NAMALWA (cell line): ENCODE measurements at places on chromosomes 12 and 14.

DNA sequence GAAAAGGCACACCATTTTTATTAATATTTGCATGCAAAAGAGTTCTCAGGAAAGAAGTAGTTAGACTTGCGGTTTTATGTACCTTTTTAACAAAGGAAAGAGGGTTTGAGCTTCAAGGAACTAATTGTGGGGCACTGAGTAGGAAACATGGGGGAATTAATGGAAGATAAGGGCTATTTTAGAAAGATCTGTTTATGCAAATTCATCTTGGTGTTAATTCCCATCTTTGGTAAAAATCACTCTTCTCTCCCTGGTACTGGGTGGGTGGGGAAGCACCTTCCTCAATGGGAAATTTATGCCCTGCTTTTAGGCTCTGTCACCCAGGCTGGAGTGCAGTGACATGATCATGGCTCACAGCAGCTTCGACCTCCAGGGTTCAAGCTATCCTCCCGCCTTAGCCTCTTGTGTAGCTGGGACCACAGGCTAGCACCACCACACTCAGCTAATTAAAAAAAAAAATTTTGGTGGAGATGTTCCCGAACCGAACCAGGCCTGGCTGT is 30.1 kb upstream of the RESF1 start:
- no peak for DNase-seq

- DNase-seq = peak; percentile 15
Observed at GRCh38 chr12:85423947-85424346, 143.9 kb downstream of the ALX1 start.

- DNase-seq = no peak
Observed at GRCh38 chr12:39443929-39444209, 949 bp upstream of the KIF21A start.

- DNase-seq = peak; percentile 83
Observed at GRCh38 chr14:102949062-102949800, 26.8 kb downstream of the AMN start.

- DNase-seq = peak; percentile 19
Observed at GRCh38 chr12:132886529-132887477, 602 bp downstream of the CHFR start.

DNA sequence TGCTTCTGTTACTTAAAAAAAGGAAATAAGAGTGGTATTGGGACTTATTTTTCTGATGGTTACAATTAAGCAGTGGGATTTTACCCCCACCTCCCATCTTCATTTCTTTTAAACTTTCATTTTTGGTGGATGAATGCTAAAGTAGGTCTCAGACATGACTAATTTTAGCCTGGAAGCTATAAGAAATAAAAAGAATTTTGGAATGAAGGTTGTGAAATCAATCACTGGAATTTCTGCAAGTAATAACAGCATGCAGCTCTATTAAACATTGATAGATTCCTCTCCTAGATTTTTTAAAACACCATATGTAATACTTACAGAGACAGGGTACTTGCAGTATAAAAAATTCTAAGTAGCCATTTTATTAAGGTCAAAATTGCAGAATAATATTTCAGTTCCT is 164.2 kb upstream of the CLEC14A start:
- no peak for DNase-seq

GRCh38 chr14:94016446-94016976 is 9.6 kb upstream of the OTUB2 start:
- no peak for DNase-seq

DNA sequence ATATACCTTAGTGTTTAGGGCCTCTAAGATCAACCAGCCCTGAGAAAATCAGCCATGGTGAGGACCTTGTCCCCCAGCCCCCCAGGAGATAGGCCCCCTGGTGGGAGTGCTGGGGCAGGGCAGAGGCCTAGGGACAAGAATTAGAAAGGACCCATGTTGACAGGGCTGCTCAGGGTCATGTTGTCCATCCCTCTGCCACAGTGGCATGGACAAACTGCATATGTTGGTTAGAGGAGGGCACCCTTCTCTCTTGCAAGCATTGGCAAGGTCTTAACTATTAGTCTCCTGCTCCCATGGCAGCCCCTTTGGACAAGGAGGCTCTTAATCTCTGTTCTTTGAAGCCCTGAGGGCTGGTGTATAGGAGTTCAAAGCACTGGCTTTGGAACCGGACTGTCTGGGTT is 755 bp upstream of the PTPN6 start:
- peak; percentile 72 for DNase-seq

- no peak for DNase-seq
Observed at GRCh38 chr12:90741611-90742010, 213.4 kb downstream of the CCER1 start.

GRCh38 chr12:131735153-131735456 is 24.2 kb downstream of the SFSWAP start:
- no peak for DNase-seq

- no peak for DNase-seq
Observed at GRCh38 chr12:11763760-11764520, 114.5 kb downstream of the ETV6 start.

DNA sequence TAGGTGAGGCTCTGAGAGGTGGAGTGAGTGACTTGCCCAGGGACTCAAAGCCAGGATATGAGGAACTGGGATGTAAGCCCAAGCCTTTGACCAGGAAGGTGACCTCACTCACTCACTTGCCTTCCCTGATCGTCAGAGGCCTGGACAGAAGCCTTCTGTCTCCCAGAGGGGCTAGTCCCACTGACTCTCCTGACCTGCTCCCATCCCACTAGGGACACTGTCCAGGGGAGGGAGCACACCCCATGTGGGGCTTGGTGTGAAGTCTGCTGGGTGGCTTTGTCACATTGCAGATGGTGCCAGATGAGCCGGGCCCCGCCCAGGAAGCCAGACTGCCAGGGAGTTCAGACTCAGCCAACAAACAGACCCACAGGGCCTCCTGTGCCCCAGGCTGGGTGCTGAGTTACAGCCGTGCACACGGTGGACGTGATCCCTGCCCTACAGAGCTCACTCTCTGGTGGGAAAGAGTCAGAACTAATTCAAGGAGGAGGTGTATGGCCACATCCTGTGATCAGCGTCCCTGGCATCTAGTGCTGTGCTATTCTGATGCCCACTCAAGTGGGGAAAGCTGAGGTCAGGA is 28.3 kb downstream of the MMAB start:
- no peak for DNase-seq

GRCh38 chr14:35925319-35925718 is 99.2 kb downstream of the BRMS1L start:
- DNase-seq = no peak

DNA sequence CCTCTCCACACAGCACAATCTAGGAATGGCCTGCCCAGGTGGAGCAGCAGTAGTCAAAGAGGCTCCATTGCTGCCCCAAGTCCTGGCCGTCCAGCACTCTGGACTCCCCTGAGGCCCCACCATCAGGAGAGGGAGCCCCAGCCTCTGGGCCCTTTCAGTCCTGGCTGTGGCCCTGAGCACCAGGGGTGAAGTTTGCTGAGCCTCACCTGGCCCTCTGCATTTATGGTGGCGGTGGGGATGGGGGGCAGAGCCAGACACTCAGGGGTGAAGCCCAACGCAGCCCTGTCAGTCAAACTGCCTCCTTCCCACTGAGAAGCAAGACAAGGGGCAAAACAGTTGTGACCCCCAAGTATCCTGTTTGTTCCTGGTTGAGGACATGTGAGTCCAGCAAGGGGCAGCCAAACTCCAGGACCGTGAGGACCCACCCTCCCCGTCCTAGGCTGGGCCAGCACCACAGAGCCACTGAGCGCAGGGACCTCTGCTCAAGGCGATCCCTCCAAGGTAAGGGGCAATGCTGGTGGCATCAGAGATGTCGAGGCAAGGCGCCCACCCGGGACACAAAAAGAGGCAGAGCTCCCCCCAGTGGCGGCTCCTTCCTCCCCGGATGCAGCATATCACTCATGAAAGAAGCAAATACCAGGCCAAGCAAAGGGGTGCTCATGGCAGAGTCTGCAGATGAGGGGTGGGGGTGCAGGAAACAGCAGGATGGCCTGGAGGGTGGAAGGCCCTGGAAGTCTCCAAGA is 4.8 kb upstream of the AMN start:
- DNase-seq = peak; percentile 81

DNA sequence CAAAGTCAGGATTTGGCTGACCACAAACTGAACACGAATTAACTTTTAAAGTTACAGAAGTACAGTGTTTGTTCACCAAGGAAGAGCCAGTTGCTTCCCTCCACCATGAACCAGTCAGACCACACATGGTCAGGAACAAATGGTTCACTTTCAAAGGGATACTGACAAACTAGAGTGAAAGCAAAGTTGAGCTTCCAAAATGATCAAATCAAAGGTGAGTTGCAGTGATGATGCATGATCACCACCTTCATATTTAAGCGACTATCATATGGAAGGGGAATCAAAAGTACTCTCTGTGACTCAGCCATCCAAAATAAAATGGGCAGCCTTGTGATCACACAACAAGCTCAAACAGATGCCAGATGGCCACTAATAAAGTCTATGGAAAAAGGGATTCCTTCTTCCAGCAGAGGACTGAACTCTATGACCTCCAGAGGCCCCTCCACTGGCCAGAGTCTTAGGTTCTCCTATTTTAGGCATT is 13.1 kb downstream of the NT5DC3 start:
- DNase-seq = no peak

- DNase-seq = no peak
Observed at GRCh38 chr12:14931359-14931758, 7.0 kb downstream of the ERP27 start.

- no peak for DNase-seq
Observed at GRCh38 chr12:52614381-52615207, 3.8 kb downstream of the KRT73 start.

GRCh38 chr14:37889087-37889486 is 293.7 kb downstream of the TTC6 start:
- no peak for DNase-seq

DNA sequence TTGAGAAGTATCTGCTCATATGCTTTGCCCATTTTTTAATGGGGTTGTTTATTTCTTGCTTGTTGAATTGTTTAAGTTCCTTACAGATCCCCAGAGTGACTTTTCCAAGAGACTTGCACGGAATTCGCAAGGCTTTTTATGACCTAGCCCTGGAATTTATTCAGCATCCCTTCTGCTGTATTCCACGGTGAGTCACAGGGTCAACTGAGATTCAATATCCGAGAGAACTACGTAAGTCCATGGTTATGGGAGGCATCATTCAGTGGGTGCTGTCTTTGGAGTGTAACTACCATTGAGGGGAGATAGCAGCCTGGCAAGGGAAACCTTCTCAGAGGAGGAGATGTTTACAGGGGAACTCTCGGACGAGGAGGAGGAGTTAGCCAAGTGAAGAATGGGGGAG is 20.9 kb upstream of the GPRC5A start:
- no peak for DNase-seq

DNA sequence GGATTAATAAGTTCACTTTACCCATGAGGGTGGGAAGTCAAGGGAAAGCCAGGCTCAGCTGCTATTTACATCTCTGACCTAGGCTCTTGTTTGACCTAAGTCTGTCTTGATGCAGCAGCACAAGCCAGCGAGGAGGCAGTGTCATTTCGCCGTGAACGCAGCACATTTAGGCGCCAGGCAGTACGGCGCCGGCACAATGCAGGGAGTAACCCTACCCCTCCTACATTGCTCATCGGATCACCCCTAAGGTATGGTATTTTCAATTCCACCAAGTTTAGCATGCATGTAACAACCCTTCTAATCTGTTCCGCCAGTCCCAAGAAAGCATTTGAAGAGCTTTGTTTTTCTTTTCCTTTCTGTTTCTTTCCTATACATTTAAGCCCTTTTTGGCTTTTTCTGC is 81.2 kb downstream of the PCNX1 start:
- DNase-seq = no peak

DNA sequence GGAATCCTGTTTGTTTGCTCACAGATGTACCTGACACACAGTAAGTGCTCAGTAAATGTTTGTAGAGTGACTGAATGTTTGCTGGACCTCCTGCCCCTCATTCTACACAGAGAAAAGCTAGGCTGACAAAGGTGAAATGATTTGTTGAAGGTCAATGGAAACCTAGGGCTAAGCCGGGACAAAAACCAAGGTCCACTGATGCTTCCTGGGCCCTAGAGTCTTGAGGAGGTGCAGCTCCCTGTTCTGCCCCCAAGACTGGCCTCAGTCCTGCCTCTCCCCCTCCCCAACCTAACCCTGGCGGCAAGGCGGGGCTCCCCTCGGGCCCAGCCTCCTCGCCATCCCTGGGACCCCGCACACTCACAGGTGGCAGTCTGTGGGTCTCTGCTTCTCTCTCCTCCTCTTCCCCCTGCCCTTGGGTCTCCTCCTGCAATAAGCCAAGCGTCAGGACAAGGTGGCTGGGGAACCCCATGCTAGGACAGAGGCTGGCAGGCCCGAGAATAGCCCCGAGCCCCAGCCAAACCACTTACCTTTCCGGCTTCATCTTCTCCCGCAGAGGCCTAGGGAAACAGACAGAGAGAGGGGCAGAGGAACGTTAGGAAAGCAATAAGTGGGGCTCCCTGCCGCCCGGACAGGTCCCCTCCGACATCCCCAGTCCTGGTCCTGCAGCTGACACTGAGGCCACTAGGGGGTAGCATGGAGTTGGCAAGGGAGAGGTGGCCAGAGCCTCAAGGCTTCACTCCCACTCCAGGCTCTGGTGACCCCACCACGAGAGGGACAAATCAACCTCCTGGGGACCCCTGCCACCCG is 9.3 kb downstream of the PGF start:
- peak; percentile 73 for DNase-seq

GRCh38 chr14:27366596-27366995 is 768.8 kb upstream of the NOVA1 start:
- DNase-seq = no peak

DNA sequence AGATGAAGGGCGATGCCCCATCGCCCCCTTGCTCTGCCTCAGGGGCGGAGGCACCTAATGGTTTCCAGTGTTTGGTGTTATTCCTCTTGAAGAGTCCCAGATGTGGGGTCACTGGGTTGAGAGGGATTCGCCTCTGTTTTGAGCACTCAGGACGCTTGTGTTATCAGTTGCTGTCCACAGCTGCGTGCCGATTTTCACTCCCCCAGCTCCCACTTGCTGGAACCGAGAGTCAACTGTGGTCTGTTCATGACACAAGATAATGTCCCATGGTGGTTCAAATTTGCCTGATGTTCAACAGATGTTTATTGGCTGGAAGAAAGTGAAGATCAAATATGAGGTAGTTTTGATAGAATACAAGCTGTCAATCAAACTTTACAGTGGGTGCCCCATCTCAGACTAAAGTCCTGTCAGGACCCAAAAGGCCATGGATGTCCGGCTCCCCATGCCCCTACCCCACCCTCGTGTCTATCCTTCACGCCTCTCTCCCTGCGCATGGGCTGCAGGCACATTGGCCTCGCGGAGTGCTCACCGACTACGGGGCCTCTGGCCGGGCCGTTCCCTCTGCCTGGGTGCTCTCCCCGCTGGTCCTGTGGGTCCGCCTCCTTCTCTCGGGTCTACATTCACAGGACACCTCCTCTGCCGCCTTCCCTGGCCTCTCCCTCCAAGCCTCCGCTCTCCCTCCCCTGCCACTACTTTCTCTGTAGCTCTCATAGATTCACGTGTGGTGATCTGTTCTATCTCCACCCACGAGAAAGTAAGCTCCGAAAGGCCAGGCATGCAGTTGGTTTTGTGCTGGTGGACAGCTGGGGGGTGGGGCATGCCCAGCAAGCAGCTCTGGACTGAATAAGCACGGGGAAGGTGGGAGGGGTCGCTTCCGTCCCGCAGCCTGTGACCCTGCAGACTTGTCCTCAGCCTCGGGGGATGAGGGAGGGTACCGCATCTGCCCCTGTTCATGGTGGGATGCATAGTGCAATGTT is 6.8 kb upstream of the TRAF3 start:
- DNase-seq = no peak
